H9 (cell line): ENCODE measurements at places on chromosomes 12 and 14. TPM values are rescaled to one million over a fixed set of nuclear protein-coding genes. Genes with fewer than 3 reads are reported as not detected.

Gene DLGAP5
- 115 and 118 TPM in 2 replicates for total RNA-seq

Gene PYGL
- total RNA-seq = 53.8 and 55.1 TPM in 2 replicates

- DNase-seq = no peak
Observed at GRCh38 chr12:108962256-108962655, 58.6 kb downstream of the SVOP start.

GRCh38 chr12:131984334-131984733 lies 34.6 kb downstream of the EP400 start:
- no peak for DNase-seq

- no peak for DNase-seq
Observed at GRCh38 chr12:48940181-48940580, 14.9 kb upstream of the FKBP11 start.

GRCh38 chr12:129605666-129606065 lies 298.2 kb downstream of the TMEM132D start:
- DNase-seq = no peak

GRCh38 chr14:90558983-90559590 lies 162.3 kb downstream of the CALM1 start:
- DNase-seq = no peak

- DNase-seq = peak; percentile 17
Observed at GRCh38 chr14:101221549-101222160, 318.1 kb upstream of the RTL1 start.

- DNase-seq = no peak
Observed at GRCh38 chr12:64265839-64266238, 43.7 kb upstream of the KICS2 start.
